Gastrocnemius medialis (tissue), 4 donors: ENCODE measurements at places on chromosomes 12 and 14.

DNA sequence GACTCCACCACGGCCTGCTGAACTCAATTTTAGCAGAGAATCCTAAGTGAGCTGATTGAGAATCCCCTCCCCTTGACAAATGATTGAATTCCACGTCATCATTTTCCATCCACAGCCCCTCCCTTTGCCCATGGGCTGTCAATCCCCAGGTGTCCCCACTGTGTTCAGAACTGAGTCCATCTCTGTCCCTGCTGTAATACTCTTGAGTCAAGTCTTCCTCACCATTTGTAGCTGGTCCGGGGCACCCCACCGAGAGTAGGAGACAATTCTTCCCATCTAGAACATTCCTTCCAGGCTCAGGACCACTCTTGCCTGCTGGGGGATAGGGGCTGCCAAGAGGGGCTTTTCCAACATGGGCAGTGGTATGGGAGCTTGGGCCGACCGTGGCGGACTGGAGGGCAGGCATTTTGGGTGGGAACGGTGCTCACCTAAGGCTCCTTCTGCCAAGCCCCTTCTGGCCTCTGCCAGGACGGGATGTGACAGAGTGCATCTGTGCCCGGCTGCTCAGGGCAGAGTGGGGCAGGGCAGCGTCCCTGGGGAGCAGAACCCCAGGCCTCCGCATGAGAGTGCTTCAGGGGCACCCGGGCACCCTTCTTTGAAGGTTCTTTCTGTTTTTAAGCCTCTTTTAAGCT, 218.1 kb upstream of the RTL1 start:
- DNase-seq, result no peak

- DNase-seq, result no peak
These were observed 118.8 kb downstream of the ZNF664 start for GRCh38 chr12:124091835-124092234.

DNA sequence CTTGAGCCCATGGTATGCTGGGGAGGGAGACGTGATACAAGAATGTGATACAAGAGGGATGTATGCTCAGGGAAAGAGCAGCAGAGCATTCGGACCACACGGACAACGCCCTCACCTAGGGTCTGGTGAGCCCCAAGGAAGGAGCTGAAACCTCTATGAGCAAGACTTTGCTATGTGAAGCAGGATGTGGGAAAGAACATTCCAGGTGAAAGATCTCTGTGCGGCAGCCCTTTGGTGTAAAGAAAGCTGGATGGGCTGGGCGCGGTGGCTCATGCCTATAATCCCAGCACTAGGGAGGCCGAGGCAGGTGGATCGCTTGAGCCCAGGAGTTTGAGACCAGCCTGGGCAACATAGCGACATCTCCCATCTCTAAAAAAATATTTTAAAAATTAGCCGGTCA, 16.9 kb upstream of the FICD start:
- DNase-seq, result no peak

GRCh38 chr12:42143452-42144157, 1.1 kb downstream of the GXYLT1 start:
- DNase-seq, result no peak

- no peak for DNase-seq
These were observed 65.1 kb upstream of the GZMB start for GRCh38 chr14:24699052-24699451.

GRCh38 chr12:49895773-49896172, 7.9 kb downstream of the FAIM2 start:
- no peak for DNase-seq

GRCh38 chr12:18965203-18965602, 164.3 kb upstream of the PLEKHA5 start:
- no peak for DNase-seq

GRCh38 chr12:69929531-69929930, 104.5 kb downstream of the MYRFL start:
- no peak for DNase-seq

GRCh38 chr14:61551384-61551783, 143.9 kb upstream of the HIF1A start:
- DNase-seq, result no peak

DNA sequence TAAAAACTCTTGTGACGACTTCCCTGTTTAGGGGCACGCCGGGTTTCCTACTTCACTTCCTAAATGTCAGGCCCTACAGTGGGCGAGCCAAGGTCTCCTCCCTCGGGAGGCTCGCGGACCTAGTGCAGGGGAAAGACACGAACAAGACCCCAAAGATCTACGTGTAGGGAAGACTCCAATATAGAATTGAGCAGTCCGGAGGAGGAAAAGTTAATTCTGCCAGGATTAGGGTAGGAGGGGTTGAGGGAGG, 564 bp downstream of the ATXN3 start:
- no peak for DNase-seq

- no peak for DNase-seq
These were observed 160.5 kb downstream of the KITLG start for GRCh38 chr12:88419794-88420193.

DNA sequence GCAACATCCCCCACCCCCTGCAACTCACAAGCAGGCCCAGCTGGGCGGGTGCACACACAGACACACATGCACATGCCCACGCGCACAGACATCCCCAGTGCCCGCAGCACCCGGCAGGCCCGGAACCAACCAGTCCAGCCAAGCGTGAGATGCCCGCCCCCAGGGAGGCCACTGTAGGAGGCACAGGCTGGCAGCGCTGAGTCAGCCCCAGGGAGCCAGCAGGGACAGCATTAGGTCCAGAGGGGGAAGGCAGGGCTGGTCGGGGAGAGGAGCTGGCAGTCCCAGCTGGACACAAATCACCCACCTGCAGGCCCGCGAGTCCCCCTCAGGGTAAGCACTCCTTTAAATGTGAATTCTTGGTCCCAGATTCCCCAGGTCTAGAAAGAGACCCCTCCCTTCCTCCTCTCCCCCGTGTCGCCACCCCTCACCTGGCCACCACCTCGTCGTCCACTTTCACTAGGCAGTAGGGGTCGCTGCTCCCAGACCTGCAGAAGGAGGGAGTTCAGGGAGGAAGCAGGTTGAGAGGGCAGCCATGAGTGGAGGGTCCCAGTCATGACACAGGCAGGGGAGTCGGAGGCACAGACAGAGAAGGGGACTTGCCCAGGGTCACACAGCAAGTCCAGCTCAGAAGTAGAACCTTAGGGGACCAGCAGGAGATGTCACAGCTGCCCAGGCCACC, 5.0 kb downstream of the RASAL1 start:
- DNase-seq, result no peak

- no peak for DNase-seq
These were observed 63.5 kb downstream of the GALNT16 start for GRCh38 chr14:69323266-69323998.

GRCh38 chr12:104337030-104337558, 33.6 kb downstream of the EID3 start:
- DNase-seq, result no peak

DNA sequence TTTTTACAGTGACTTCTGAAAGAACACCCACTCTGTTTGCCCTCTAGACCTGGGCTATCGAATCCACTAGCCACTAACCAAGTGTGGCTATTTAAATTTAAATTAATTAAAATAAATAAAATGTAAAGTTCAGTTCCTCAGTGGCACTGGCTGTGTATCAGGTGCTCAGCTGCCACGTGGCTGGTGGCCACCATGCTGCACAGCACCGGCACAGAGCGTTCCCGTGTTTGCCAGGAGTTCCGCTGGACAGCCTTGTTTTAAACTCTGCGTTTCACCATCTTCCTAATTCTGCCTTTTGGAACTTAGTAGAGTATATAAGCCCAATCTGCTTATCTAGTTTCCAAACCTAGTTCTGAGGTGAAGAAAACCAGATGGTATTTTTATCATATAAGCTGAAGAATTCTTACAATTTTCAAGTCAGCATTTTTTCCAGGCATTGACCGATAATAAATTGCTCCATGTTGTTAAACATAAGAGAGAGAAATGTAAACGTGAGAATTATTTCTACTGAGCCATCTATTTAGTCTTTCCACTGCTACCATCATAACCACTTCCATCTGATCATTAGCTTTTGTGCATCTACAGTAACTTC, 339.0 kb downstream of the CACNA1C start:
- no peak for DNase-seq

DNA sequence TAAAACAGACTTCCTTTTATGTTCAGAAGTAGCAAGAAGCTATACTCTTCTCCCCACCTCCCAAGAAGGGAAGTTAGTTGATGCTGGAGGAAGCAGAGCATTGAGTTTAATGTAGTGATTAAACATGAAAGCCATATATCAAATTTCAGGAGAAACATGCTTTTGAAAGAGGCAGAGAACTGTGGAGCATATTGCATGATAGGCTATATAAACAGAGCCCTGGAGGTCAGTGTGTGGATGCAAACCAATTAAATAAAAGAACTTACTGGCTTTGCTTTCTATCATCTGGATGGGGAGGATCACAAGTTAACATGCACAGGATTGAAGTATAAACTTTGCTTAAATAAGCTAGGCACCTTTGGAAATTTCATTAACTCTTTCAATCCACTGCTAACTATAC, 94.1 kb downstream of the MSRB3 start:
- no peak for DNase-seq

DNA sequence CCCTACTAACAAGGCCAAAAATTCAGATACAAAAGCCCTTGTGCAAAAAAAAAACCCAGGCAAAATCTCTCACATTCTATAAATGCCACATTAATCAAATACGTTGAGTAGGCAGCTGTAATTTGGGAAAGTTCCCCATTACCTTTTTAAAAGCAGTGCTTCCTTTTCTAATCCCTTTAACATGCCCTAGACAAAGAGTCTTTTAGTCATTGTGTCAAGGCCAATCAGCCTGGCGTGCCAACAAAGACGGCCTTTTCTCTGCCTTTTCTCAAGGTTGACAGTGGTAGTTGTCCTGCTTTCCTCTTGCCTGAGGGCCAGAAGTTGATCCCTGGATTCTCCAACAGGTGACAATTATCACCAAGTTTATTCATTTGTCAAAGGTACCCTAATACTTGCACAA, 62.5 kb upstream of the METAP2 start:
- DNase-seq, result no peak

- DNase-seq, result no peak
These were observed 209.7 kb upstream of the ATP2B1 start for GRCh38 chr12:89918172-89918846.

GRCh38 chr12:98406378-98406777, 109.0 kb upstream of the TMPO start:
- DNase-seq, result no peak

DNA sequence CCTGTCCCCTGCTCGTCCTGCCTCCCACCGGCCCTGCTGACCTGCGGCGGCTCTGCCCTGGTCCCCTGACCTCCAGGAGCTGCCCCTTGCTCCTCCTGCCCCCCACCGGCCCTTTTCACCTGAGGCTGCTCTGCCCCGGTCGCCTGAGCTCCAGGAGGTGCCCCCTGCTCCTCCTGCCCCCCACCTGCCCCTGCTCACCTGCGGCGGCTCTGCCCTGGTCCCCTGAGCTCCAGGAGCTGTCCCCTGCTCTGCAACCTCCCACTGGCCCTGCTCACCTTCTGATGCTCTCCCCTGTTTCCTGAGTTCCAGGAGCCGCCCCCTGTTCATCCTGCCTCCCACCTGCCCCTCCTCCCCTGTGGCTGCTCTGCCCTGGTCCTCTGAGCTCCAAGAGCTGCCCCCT, 101.3 kb downstream of the TMEM121 start:
- no peak for DNase-seq

GRCh38 chr12:77504466-77504865, 326.2 kb upstream of the NAV3 start:
- DNase-seq, result no peak
